ENCODE measurements at places on chromosomes 13 and 19.

- DNase-seq: no peak
Observed at GRCh38 chr19:17264641-17264979, at the start of gene USHBP1. Gene USHBP1 (minus strand): TSS chr19:17264745. CDS start chr19:17264299, 446 bp downstream.

DNA sequence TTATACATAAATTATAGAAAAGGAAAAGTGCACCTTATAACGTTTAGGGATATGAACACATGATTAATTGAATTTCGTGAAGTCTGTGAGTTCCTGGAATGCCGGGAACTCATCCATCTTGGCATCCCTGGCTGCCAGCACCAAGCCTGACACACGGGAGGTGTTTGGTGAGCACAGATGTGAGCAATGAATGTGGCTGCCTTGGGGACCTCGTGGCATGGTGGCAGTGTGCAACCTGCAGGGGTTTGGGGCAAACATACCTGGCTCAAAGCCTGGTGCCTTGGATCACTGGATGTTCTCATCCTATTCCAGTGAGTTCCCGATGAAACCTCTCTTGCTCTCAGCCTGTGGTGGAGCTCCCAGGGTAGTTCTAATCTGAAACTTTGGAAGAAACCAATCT lies 10.4 kb upstream of the MAP2K2 start:
- no peak for DNase-seq

DNA sequence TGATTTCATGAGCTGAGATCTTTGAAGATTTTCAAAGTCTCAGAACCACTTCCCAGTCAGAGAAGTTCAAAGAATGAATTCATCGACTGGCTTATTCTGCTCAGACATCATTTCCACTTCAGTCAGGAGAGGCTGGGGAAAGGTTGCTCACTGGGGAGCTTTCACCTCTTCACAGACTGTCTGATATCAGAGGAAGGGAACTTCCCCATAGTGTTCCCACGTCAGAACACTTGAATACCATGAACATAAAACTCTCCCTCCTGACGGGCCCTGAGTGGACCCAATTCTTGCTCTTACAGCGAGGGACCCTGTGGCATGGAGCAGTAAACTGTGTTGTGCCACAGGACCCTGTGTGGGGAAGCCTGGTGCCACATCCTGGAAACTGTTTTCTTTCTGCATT lies 492.6 kb downstream of the COG6 start:
- DNase-seq: peak; percentile 53

- no peak for DNase-seq
Observed at GRCh38 chr13:50699874-50700663, 143.4 kb downstream of the DLEU7 start.

DNA sequence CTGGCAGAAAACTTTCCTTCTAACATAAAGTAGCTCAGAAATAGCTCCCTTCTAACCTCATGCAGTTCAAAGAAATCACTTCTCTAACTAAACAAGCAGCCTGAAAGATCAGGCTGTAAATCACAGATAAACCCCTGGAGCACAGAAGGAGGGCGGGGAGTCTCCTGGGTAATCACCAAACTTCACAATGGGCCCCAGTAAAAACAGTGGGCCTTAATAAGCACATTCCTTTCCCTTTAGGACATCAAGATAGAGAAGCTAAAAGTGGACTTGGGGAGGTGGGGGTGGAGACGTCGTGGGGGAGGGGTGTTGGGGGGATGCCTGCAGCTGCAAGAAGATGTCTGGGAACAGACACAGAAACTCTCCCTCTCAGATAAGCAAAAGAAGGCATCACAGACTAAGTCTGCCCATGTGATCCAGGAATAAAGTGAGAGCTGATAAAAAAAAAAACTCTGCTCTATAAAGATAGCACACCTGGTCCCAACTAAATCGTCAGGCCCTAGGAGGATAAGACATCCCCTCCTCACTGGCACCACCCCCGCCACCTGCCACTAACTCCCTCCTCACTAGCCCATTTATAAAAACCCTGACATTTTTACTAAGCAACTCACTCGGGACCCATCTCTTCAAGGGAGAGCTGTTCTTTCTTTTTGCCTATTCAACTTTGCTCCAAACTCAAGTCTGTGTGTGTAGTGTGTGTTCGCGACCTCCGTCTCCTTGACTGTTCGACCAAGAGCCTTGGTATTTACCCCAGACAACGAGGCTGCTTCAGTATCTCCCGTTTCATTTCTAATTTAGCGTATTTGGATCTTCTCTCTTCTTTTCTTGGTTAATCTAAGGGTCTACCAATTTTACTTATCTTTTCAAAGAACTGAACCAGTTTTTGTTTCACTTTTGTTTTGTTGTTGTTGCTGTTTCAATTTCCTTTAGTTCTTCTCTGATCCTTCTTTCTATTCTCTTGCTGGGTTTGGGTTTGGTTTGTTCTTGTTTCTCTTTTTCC lies 31.7 kb downstream of the DNAJC15 start:
- DNase-seq: no peak

GRCh38 chr13:113651511-113652403 lies 6.2 kb downstream of the ATP4B start:
- no peak for DNase-seq

DNA sequence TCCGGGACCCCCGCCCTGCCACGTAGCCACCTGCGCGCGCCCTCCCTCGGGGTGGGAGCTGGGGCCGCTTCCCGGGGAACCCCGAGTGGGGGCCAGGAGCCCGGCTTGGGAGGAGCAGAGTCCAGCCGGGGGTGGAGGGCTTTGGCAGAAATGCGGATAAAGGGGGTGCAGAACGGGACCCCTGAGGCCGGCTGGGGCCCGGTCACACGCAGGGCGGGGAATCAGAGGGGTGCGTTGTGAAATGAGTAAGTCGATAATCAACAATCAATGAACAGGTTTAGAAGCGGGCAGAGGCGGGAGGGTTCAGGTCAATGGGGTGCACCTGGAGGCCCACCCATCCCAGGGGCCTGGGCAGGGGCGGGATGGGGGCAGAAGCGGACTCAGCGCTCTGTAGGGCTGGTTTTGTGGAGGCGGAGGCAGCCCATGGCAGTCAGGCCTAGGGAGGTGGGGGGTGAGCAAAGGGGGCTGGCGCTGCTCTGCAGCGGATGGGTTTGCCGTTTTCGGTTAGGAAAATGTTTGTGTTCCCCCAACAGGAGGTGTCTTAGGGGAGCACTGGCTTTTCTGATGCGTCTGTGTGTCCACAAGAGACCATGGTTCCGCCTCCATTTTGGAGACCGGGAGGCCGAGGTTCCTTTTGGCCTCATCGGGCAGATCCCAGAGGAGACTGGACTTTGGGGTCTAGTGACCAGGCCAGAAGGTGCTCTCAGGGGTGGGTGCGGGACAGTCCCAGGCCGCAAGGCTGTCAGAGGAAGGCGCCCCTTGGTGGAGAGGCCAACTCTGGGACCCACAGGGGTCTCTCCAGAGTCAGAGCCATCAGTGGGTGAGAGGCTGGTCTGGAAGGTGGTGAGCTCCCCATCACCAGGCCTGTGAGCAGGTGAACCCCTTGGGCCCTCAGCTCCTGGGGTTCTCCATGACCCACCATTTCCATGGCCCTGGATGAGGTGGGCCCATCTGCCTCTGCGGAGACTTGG lies 683 bp upstream of the DIRAS1 start:
- DNase-seq: no peak

GRCh38 chr13:41616151-41616550 lies 158.8 kb downstream of the RGCC start:
- no peak for DNase-seq

Data from stimulated activated CD4-positive, alpha-beta T cell treated with anti-CD3 and anti-CD28 coated beads, Interleukin-15, amount 100 ng/mL, for 24 hours (primary cell).